ENCODE measurements at places on chromosomes 6 and 20.

DNA sequence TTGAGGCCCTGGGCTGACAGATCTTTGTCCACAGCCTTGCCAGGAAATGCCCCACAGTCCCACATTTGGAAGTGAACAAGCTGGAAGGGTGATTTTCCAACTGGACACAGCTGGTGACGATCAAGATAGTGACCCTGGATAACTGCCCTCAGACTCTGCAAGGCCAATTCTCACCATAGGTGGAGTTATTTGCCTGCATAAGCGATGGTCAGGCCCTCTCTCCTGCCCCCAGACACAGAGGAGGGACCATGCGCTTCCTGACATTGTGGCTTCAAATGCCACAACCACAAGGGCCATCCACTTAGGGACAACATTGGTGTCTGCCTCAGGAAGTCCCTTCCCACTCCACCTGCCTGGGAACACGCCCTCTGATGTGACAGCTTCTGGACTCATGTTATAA is 96.0 kb downstream of the JPH2 start:
- no peak for DNase-seq

DNA sequence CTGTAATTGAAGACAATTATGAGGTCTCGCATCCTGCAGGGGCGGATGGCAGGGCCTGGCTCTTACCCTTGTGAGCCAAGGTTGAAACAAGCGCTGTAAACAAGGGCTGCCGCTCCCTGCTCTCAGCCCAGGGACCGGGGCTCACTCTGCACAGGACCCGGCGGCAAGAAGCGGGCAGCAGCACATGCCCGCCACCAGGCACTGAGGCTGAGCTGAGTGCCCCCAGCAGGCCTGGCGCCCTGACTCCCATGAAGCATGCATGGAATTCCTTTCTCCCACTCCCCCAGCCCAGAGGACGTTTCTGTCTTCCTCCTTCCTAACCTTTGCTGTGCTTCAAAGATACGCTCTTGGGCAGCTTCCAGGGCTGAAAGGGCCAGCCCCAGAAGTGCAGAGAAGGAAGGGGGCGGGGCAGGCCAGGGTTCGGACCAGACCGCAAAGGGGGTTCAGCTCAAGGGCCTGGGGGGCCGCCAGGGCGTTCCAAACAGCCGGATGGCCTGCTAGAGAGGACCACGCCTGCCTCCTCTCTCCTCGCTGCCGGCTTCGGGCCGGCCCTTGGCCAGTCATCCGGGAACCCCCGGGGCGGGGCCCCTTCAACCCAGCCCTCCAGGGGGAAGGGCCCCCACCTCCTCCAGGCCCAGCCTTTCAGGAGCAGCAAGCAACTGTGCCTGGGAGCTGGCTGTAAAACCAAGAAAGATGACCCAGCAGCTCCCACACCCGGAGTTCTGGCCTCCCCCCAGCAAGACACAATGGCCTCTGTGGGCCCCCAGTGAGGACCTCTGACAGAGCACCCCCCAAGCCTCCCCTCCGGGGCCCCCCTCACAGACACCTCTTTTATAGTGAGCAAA is 109.9 kb downstream of the NOL4L start:
- DNase-seq, result no peak

DNA sequence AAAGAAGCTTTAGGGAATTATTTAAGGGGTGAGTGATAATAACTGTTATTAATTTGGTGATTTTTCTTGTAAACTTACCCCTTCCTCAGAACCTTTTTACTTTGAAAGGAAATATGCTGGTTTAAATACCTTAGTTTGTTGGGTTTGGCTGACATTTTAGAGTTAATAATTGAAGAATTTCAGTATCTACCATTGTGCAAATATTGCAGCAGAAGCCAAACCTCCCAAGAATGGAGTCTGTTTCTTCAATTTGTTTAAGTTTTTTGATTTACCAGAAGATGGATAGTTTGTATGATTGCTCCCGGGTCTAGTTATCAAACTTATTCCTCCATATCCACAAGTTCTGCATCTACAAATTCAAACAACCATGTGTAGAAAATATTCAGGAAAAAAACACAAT is 77.1 kb downstream of the ATRN start:
- no peak for DNase-seq

DNA sequence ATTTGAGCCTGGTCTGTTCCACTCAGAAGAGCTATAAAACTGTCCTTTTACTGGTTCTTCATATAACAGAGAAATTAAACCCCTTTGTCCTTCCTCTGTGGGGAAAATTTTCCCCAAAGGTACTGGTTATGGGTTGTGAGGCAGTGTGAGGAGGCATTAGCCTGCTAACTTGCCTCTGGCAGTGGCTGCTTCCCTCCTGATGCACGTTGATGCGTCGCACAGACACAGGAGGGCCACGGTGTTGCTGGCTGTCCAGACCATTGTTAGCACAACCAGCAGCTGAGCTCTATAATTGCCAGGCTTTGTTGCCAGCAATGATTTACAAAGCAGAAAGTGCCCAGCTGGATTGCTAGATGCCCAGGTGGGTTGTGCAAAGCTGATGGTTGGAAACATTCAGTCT is 10.1 kb downstream of the AAR2 start:
- no peak for DNase-seq

DNA sequence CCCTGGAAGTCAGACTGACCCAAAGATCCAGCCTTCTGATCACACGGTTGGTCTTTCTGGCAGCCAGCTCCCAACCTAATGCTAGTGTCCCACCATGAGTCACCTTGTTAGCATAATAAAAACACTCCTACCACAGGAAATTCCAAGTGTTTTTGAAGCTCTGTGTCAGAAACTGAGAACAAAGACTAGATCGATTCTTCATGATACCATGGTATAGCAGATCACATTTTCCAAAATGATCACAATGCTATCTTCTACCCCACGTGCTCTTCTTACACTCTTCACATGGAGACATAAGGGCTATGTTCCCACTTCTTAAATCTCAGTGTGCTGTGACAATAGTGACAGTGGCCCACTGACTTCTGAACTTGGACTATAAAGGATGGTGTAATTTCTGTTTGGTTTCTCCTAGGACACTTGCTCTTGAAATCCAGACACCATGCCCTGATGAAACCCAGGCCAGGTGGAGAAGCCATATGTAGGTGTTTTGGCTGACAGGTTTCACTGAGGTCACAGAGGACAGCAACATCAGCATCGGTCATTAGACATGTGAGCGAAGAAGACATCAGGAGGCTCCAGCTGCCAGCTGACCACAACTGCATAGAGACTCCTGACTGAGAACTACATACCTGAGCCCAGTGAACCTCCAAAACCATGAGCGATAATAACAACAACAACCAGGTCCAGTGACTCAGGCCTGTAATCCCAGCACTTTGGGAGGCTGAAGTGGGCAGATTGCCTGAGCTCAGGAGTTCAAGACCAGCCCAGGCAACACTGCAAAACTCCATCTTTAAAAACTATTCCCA is 57.5 kb downstream of the MKKS start:
- DNase-seq, result no peak

GRCh38 chr20:46430921-46431712 is 24.7 kb upstream of the ELMO2 start:
- no peak for DNase-seq

DNA sequence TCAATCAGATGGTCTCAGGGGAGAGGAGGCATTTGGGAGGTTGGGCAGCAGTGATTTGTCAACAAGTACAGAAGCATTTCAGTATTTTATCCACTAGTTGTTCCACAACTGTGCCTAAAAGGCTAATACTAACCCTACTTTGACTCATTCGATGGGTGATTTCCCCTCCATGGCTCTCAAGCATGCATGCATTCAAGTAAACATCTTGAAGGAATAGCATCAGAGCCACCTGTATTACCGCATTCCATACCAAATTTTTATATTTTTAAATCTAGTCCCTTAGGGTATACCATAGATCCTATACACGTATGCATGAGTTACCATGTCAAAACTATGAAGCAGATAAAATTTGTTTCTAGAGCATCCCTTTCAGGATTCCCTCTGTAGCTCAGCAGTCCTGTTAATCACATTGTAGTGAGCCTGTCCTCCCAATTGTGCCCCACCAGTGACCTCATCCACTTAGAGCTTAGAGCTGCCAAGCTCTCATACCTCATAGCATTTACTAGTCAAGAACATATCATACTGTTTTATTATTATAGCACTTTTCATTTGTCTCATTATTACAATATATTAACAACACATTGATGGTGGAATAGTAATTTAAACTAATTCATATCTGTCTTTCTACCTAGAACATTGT is 213.8 kb downstream of the LAMA2 start:
- DNase-seq, result no peak

GRCh38 chr6:109695468-109695867 is 4.4 kb downstream of the FIG4 start:
- peak; percentile 24 for DNase-seq

DNA sequence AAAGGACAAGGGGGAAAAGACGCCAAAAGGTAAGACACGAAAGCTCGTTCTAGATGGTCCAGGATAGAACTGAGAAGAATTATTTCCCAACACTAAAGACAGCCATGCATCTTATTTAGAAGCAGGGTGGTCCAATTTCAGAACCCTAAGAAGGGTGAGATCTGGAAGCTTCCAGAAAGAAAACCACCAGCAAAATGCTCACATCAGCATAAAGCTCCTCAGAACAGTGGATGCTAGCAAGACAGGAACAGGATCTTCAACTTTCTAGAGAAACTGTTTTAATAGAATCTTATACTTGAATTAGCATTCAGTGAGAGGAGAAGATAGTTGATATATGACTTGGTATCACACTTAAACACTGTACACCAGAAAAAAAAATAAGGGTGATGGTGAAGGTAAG is 101.5 kb downstream of the ZFP64 start:
- no peak for DNase-seq

DNA sequence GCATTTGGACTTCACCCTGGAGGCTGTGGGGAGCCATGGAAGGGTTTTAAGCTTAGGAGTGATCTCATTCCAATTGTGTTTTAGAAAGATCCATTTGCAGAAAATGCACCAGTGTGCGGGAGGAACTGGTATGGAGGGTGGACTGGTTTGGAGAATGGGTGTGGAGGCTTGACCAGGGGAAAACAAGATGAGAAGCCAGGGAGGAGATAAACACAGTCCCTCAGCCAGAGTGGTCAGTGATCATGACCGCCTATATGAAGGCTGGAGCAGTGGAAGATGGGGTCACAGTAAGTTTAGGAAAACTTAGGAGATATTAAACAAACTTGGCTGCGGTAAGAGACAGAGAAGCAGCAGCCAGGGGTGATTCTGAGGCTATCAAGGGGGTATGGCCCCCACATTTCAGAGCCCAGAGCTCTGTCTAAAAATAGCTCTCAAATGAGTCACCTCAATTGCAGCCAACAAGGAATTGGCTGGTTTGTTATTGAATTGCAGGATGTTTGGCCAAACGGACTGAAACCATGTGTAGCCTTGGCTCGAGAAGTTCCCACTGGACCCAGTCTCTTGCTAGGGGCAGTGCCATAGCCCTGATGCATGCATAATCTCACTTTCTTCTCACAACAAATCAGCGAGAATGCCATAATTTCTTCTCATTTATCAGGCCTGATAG is 159.9 kb upstream of the TOP1 start:
- no peak for DNase-seq

DNA sequence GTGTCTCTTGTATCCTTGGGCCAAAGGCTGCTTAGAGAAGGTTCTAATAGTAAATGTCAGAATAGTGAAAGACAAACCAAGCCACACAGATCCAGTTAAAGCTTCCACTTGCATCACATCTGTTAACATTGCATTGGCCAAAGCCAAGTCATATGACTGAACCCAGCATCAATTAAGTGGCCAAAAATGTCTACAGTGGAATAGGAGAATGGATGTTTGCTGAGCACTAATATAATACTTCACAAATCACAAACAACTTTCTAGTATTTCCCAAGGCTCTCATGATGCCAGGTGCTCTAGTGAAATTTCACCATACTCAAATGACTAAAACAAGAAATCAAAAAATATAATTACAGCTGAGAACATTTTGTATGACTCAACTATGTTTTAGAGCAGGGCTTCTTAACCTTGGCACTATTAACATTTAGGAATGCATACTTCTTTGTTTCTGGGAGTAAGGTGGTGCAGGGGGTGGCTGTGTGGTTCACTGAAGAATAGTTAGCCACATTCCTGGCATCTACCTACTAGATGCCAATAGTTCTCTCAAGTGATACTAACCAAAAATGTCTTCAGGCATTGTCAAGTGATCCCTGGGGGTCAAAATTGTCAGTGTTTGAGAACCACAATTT is 148.0 kb upstream of the SPTLC3 start:
- no peak for DNase-seq

- no peak for DNase-seq
These were observed 128.0 kb upstream of the FAM83B start for GRCh38 chr6:54718541-54719023.

DNA sequence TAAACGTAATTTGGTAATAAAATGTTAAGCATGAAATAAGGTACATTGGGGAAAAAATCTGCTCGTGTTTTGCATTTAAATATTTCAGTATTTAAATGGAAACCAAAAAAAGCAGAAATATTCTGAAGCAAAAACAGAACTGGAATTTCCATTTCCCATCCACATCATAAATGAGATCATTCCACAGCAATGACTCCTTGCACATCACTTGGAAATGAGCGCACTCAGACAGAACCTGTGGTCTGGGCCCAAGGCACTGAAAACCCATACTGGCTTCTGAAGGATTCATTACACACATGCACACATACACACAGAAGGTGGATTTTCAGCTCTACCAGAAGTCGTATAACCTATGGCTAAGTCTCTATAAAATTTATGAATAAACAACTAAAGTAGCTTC is 174.8 kb downstream of the IBTK start:
- DNase-seq, result no peak

DNA sequence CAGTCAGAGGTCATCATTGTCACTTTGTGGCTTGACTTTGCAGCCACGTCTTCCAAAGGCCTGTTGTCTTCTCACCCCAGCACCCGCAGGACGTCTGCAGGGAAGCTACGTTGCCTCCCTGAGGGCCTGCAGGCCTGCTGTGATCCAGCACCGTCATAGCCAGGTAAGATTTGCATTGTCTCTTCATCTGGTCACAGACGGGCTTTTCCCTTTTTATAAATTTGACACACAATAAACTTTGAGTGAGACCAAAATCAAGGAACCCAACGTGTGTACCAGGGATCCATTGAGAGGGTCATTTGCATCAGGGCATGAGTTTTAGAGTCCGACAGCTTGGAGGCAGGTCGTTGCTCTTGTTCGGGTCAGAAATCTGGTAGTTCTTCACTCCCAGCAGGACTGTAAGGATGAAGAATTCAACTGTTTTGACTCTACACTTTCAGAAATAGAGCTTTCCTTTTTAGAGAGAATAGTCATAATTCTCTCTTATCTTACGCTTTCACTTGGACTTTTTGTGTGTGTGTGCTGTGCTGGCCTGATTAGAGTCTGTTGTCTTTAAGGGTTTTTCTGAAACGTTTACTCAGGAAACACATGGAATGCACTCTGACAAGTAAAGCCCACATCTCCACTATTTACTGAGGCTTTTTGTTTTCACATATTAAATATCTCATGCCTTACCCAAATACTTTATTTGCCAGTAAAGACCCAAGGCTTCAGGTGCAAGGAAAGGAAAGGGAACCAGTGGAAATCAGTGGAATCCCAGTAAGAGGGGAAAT is 177.2 kb upstream of the TAB2 start:
- DNase-seq, result peak; percentile 67

DNA sequence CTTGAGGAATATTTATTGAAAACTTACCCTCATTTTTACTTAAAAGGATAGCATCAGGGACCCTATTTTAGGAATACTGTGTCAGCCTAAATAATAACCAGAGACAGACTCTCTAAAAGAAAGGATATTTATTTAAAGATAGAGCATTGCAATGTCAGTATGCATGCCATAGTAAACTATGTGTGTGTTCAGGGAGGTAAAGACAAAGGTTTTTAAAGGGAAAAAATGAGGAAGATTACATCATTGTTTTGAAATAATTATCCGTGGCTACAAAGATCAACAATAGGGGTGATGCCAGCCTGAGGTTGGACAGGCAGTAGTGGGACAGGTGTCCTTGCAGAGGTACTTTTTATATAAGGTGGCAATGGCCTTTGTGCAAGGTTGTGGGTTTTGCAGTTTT is 23.7 kb upstream of the CFAP206 start:
- no peak for DNase-seq

GRCh38 chr6:121612927-121613326 is 177.5 kb downstream of the GJA1 start:
- no peak for DNase-seq
